ENCODE measurements at places on chromosomes 6 and 20.

DNA sequence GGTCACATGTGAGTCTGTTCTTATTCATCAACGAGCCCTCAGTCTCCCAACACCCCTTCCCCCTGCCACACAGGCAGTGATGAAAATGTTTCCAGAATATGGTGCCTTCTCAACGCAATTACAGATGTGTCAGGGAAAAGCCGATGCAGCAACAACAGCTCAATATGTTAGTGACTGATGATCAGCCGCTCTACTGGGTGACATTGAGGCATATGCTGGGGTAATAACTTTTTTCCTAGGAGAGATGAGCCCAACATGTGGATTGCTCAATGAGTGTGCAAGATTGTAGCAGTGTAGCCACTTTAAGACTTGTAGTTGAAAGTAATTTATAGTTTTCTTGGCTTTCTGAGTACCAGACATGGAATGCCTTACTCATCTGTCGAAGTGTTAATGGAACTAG is 49.4 kb downstream of the DTD1 start:
- DNase-seq, result no peak

GRCh38 chr20:37774156-37774555 is 80.3 kb downstream of the CTNNBL1 start:
- no peak for DNase-seq

DNA sequence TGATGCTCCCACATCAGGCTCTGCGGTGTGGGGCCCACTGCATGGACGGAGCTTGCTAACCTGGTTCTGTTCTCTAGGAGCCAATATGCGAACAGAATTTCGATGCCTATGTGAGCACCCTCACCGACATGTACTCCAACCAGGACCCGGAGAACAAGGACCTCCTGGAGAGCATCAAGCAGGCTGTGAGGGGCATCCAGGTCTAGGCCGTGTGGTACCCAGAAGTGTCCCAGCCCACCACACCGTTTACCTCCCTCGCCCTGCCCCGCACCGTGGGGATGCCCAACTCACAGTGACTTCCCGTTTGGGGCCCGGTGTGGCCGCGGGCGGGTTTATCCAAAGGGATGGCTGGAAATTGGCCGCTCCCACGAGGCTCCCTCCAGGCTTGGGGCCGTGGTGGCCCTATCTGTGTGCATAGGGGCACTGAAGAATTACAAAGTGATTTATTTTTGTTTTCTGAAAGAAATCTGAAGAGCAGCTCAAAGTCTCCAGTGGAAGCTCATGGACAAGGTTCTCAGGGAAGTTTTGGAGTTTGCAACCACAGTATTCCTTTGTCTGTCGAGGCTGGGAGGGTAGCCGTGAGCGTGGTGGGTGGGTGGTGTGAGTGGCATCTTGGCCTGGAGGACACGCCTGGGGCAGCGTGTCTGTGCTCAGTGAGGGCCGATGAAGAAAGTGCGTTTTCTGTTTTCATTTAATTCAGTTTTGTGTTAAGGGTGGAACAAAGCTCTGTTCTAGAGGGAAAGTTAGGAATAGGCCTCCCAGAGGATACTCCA is 15.1 kb upstream of the PCMTD2 start:
- no peak for DNase-seq

- DNase-seq, result no peak
Observed at GRCh38 chr6:143958839-143959399, 49.1 kb downstream of the PLAGL1 start.

DNA sequence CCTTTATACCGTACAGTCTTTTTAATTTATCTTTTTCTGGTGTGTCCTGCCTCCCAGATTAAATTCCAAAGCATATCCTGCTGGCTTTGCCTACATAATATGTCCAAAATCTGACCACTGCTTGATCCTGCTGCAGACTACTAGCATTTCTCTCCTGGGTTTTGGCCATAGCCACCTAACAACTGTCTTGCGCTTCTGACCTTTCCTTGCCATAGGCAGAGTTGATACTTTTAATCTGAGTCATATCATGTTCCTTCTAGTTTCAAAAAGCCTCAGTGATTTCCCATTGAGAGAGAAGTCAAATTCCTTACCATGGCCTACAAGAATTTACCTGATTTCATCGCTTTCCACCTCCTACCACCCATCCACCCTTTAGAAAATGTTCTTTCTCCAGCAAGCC is 104.8 kb downstream of the BCKDHB start:
- no peak for DNase-seq
